ENCODE measurements at places on chromosomes 7 and 10. TPM values are rescaled to one million over a fixed set of nuclear protein-coding genes. Genes with fewer than 3 reads are reported as not detected.

The PIP gene
- not detected for total RNA-seq

The TCAF2 gene
- 5.9 TPM for total RNA-seq

The SPDYE16 gene
- not detected for total RNA-seq

DNA sequence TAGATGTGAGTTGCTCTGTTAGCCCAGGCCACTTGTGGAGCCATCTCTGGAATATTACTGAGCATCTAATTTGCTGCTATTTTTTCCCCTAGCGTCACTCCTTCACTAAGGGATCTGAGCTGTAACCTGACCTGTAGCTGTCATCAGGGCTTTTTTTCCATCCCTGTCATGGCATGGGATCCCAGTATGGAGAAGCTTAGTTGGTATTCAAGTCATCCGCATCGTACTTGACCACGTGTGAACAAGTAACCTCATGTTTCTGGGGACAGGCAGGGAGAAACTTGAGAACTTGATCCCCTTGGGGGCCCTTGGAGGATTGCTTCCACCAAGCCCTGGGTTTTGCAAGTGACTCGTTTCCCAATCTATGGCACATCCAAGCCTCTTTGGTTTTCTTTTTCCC is 474.4 kb upstream of the GALNT17 start:
- no peak overlapping the region for H3K4me3 ChIP-seq
- H3K36me3 ChIP-seq = no peaks in the 10 kb centered on the region
- H3K4me1 ChIP-seq = no peaks in the 10 kb centered on the region
- H3K27me3 ChIP-seq = no peaks in the 10 kb centered on the region
- DNase-seq = no peak

- H3K27me3 ChIP-seq = no peaks in the 10 kb centered on the region
- no peak overlapping the region for H3K27ac ChIP-seq
- no peak overlapping the region for H3K4me3 ChIP-seq
- no peaks in the 10 kb centered on the region for H3K36me3 ChIP-seq
- DNase-seq = peak; percentile 31
- peaks cover 7% of the 10 kb centered on the region for H3K4me1 ChIP-seq
Measured at GRCh38 chr7:14892961-14893360, 9.6 kb downstream of the DGKB start.

- no peaks in the 10 kb centered on the region for H3K36me3 ChIP-seq
- no peak overlapping the region for H3K27ac ChIP-seq
- H3K4me3 ChIP-seq = no peak overlapping the region
Measured at GRCh38 chr10:88507404-88507803, 75.7 kb downstream of the RNLS start.

DNA sequence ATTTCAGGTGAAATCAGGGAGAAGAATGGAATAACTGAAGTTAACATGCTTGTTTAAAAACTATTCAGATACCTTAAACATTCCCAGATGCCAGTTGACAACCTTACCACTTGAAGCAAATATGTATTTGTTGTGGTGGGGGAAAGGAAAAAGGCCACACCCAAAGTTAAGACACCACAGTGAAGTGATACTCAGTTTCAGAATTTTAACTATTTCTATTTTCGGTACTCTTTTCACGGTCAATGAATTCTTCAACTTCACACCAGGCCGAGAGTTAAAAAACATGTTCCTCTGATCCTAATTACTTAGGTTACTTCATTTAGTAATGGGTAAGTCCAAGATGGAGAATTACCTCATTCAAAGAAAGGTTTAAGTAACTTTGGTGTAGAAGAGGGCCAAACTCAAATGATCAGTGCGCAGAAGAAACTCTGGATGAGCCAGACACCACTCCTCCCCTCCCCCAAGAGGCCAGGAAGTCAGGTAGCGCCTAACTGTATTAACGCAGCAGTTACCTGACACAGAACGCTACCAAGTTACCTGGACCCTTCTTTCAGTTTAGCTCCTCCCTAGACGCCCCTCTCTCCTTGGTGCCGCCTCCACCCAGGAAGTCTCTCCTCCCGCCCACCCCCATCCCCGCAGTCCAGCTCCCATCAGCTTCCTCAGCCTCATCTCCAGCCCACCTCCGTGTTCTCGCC is 700 bp downstream of the MTPN start:
- H3K27me3 ChIP-seq = no peaks in the 10 kb centered on the region
- peak overlapping the region; percentile 73 for H3K27ac ChIP-seq
- H3K36me3 ChIP-seq = no peaks in the 10 kb centered on the region
- peaks cover 42% of the 10 kb centered on the region for H3K4me1 ChIP-seq
- H3K4me3 ChIP-seq = peak overlapping the region; percentile 99
- peak; percentile 46 for DNase-seq

GRCh38 chr7:158863611-158864506 is 7.5 kb downstream of the DYNC2I1 start:
- H3K27me3 ChIP-seq = no peaks in the 10 kb centered on the region
- H3K36me3 ChIP-seq = no peaks in the 10 kb centered on the region

DNA sequence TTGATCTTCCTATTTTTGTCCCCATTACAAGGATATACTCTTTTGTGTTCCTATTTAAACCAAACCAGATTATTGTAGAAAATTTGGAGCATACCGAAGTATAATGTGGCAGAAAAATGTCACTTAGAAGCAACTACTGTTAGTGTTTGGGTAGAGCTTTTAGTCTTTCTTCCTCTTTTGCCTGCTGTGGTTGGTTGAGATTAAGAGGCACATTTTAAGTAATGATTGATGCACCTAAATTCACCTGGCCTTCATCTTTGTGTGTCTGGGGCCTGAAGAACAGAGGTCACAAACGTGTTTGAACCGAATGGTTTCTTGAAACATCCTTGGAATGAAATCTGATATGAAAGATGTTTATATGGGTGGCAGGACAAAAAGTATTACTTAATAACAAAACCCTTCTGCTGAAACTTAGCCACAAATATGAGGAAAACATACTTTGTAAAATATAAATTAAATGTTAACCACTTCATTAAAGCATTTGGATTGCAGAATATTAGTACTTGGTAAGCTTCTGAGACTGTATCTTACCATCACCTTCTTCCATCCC is 2.6 kb downstream of the BPGM start:
- no peaks in the 10 kb centered on the region for H3K36me3 ChIP-seq
- H3K27ac ChIP-seq = no peak overlapping the region
- no peaks in the 10 kb centered on the region for H3K27me3 ChIP-seq
- peak overlapping the region; percentile 32 for H3K4me3 ChIP-seq

DNA sequence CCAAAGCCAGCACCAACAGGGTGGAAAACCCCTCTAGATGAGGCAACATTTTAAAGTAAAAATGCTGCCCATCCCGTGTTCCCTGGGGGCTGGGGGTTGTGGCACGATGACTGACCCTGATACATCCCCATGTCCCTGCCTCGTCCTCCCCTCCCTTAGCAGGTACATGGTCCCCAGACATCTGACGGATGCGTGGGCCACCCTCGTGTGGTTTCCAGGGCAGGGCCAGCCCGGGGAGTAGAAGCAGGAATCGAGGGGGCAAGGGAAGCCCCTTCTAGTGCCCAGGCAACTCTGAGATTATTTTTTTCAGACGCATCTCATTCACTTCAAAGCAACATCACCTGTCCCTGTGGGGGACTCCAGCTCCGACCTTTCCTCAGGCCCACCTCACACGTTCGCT is 3.5 kb downstream of the TMEM130 start:
- no peak overlapping the region for H3K27ac ChIP-seq
- no peaks in the 10 kb centered on the region for H3K4me1 ChIP-seq
- peaks cover 9% of the 10 kb centered on the region for H3K27me3 ChIP-seq
- H3K36me3 ChIP-seq = no peaks in the 10 kb centered on the region
- DNase-seq = no peak

Measured in GM23248 (cell line).